ENCODE measurements at places on chromosomes 2 and 18. TPM values are rescaled to one million over a fixed set of nuclear protein-coding genes. Genes with fewer than 3 reads are reported as not detected.

- DNase-seq: no peak
Observed at GRCh38 chr2:69997015-69997830, 35.8 kb upstream of the ASPRV1 start.

DNA sequence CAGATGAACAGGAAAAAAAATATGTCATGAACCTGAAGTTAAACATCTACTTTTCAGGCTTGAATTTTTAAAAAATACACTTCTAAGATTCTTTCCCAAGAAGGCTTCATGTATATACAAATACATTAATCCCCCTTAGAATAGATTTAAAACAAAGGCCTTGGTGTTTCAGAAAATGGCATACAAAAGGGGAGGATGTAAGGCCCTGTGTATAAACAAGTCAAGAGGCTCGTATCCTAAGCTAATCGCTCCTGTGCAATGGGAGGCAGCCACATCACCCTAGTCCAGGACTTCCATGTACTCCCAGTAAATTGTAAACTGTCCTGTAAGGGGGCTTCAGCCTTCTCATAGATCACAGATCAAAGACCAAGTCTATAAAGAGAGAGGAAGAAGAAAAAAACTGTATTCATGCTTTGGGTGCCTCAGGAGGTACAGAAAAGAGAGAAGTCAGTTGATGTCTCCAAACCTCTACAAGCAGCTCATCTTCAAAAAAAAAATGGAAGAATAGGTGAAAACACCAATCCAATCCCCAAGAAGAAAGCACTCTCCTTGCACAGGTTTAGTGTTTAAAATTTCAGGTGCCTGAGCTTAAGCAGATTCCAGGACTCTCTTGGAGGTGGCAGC lies 53.9 kb downstream of the ANKRD44 start:
- no peak for DNase-seq

GRCh38 chr18:79352432-79352831 lies 43.3 kb upstream of the NFATC1 start:
- no peak for DNase-seq

GRCh38 chr2:161041356-161041755 lies 118.9 kb upstream of the TANK start:
- peak; percentile 43 for DNase-seq

DNA sequence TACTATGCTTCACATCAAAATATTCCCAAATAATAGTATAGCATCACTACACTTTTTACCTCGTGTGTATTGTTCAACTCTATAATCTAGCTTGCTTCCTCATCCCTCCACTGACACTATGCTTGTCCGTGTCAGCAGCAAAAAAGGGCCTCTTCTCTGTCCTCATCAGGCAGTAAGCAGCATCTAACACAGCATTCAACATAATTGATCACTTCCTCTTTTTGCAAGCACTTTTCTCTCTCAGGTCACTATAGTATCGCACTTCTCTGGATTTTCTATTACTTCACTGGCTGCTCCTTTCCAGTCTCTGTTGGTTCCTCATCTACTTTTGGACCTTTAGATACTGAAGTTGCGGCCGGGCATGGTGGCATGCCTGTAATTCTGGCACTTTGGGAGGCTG lies 64.9 kb upstream of the ZSWIM2 start:
- DNase-seq: no peak

SAP130 gene
- 34.3 TPM for total RNA-seq

DNA sequence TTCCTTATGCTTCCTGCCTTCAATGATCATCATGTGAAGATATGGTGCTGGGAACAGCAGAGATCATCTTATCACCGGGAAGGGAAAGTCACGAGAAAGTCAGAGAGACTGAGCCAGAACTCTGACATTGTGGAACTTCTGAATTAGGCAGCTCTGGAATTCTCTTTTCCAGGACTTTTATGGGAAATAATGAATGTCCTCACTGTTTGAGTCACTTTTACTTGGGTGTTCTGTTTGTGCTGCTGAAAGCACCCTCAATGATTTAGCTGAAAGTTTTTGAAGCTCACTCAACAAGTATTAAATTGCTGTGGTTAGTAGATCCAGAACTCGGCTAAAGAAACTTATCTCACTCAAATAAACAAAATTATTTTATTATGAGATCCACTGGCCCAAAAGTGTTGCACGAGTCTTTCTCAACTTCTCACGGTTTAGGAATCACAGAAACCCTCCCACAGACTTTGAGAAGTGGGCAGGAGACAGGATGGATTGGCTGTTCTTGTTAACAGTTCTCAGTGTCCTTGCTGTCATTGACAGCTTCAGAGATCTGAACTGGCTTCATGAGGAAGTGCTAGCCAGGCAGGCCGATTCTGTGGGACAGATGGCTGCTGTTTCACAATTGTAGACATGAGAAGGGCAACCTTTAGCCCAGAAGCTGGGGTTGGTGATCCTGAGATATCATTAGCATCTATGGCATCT lies 26.4 kb upstream of the ATRAID start:
- DNase-seq: no peak

GRCh38 chr18:44887227-44887631 lies 206.5 kb downstream of the SETBP1 start:
- DNase-seq: no peak

DNA sequence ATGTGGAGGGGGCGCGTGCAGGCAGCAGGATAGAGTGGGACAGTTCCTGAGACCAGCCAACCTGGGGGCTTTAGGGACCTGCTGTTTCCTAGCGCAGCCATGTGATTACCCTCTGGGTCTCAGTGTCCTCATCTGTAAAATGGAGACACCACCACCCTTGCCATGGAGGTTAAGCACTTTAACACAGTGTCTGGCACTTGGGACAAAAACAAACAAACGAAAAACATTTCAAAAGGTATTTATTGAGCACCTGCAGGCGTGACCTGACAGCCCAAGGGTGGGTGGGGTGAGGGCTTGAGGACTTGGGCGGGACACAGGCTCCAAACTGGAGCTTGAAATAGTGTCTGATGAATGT lies 4.6 kb upstream of the CTDSP1 start:
- DNase-seq: no peak

- DNase-seq: no peak
Observed at GRCh38 chr2:200356857-200357384, 50.4 kb downstream of the SPATS2L start.

EN1 gene
- total RNA-seq: not detected

MYOM1 gene
- total RNA-seq: not detected

DNA sequence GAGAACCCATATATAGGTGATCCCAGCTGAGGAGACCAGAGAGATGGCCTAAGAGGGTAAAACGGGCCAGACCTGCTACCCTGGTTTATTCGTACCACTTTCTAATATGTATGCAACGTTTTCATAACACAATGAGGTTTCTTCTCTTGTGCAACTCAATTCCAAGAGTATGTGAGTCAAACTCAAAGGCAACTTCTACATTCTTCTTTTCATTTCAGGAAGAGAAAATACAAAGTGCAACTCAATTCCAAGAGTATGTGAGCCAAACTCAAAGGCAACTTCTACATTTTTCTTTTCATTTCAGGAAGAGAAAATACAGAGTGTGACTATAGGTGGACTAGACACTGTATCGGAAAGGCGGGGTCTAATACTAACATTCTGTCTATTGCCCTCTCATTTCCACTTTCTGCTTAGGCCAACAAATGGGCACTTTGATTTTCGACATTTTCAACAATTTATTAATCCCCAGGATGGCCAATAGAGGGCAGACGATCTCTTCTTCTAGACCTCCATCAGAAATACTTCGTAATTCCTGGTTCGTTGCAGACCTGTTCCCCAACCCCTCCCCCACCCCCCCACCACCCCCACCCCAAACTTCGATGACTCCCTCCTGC lies 3.7 kb upstream of the CRIM1 start:
- peak; percentile 65 for DNase-seq

DNA sequence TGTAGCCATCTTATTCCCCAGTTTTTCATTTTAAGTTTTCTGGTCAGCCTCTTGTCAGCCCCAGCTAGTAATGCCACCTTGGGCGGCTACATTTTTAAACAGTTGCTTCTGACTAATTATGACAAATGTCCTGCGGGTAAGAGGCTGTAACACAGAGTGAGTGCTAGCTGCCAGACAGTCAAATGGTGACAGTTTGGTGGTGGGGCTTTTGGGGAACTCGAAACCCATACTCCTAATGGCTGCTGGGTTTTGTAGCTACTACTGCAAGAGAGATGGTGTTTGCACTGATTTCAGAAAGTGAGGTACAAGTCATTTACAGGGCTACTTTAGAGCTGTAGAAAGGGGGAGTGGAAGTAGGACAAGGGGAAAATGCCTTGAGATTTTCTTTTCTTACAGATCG lies 48.2 kb downstream of the ZCCHC2 start:
- no peak for DNase-seq

TCF23 gene
- not detected for total RNA-seq

- DNase-seq: peak; percentile 57
Observed at GRCh38 chr2:234032279-234032856, 18.1 kb upstream of the SPP2 start.

DNA sequence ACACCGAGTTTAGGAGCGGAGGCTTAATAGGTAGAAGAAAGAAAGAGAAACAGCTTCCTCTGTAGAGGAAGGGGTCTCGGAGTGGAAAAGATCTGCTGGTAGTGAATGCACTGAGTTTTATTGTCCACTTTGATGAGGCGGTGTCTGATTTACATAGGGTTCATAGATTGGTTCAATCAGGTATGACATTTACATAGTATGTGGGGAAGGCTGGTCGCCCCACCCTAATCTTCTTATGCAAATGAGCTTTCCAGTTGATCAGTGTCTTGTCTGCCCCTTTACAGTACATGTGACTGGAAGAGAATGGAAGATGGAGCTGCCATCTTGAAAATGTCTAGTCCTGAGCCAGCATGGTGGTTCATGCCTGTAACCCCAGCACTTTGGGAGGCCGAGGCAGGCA lies 19.9 kb upstream of the CNOT11 start:
- DNase-seq: no peak

DNA sequence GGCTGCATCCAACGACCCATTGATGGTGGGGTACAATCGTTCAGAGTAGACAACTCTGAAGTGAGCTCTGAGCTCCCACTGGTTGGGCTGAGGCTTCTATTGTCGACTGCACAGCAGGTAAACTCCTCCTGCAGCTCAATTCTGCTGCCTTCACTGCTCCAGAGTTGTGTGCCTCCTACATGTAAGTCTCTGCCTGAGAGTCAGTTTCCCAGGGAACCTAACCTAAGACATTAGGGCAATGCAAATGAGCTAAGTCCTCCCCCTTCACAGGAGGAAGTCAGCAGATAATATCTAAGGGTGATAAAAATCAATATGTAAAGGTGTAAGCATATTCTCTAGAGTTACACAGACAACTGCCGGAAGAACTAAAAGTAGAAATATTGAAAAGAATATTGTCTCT lies 22.5 kb upstream of the ACYP2 start:
- DNase-seq: no peak

- DNase-seq: no peak
Observed at GRCh38 chr18:50848061-50848551, 28.3 kb upstream of the MRO start.

DNA sequence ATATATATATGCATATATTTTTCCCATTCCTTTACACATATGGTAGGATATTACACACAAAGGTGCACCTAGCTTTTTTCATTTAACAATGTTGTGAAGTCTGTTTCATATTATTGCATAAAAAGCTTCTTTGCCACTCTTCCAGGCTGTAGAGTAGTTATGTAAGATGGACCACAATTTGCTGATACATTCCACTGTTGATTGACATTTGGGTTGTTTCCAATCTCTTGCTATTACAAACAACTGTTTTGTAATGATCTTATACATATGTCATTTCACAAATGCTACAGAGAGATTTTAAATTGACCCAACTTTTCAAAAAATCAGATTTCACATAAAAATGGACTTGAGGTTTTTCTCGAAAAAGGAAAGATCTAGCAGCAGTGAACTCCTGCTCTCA lies 301.4 kb downstream of the CDCA7 start:
- no peak for DNase-seq

DNA sequence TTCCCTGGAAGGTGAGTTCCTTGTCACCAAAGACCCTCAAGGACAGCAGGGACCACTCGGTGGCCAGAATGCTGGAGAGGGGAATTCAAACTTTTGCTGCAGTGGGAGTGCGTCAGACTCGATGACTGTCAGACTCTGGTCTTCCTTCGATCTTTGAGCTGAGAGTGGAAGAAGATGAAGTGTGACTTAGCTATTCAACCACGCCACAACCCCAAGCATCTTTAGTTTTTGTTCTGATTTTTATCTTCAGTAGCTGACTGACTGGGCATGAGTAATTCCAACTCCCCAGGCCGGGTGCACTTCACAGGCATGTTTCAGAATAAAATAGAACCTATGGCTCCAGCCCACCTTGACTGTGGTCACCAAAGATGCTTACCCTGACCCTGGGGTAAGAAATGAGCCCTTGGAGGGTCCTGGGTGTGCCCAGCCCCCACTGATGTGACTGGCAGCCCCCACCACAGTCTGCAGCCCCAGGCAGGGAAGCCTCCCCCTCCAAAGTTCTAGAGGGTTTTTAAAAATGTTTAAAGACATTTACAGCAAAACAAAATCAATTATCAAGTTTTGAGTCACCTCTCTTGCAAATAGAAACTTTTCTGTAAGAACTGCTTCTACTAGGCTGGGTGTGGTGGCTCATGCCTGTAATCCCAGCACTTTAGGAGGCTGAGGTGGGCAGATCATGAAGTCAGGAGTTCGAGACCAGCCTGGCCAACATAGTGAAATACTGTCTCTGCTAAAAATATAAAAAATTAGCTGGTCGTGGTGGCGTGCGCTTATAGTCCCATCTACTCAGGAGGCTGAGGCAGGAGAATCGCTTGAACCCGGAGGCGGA lies 24.9 kb upstream of the YWHAQ start:
- DNase-seq: peak; percentile 71

SESTD1 gene
- 72.4 TPM for total RNA-seq

POLR1B gene
- total RNA-seq: 21.3 TPM

REG3A gene
- total RNA-seq: not detected

FMNL2 gene
- total RNA-seq: 28.0 TPM

CCDC74B gene
- total RNA-seq: 1.6 TPM

CPO gene
- not detected for total RNA-seq

FHOD3 gene
- 0.58 TPM for total RNA-seq

DNA sequence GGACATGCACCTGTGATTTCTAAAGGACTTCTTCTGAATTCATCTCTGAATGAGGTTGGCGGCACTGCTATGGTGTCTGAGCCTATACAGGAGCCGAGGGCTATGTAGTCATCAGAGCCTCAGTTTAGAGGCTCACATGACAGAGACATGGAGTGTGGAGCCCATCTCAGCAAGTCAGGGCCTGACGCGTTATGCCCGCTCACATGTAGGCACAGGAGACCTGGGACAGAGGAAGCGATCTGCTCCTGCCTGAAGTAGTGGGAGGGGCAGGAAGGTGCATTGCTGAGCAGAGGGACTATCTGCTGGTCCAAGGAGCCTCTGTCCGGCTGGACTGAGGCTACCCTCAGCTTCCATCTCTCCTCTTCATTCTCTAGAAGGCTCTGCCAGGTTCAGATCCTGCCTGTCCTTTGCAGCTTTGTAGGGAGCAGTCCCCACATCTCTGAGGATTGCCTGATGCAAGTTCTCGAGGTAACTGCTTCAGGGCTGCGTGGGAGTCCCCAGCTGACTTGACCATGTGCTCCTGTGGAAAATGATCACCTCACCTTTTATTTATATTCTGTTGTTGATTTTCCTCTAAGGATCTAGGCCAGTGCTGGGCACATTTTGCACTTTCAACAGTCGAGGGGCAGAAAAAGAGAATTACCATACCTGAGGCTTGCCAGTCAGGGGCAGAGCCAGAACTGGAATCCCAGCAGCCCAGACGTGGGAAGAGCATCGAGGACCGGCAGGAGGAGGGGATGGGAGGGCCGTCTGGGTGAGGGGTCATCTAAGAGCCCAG lies 16.6 kb downstream of the KLHL29 start:
- no peak for DNase-seq

- DNase-seq: no peak
Observed at GRCh38 chr18:36256094-36256493, 41.4 kb upstream of the FHOD3 start.

GRCh38 chr18:55048892-55049291 lies 89.6 kb upstream of the CCDC68 start:
- peak; percentile 3 for DNase-seq

PLEK gene
- total RNA-seq: 0.11 TPM

- no peak for DNase-seq
Observed at GRCh38 chr18:24000613-24001490, 13.7 kb upstream of the TTC39C start.
